ENCODE measurements at places on chromosomes 5 and 9.

GRCh38 chr9:88391921-88392320, 3.7 kb downstream of the SPIN1 start:
- no peak for DNase-seq

GRCh38 chr5:56688402-56688801, 126.9 kb upstream of the MAP3K1 start:
- DNase-seq: no peak

DNA sequence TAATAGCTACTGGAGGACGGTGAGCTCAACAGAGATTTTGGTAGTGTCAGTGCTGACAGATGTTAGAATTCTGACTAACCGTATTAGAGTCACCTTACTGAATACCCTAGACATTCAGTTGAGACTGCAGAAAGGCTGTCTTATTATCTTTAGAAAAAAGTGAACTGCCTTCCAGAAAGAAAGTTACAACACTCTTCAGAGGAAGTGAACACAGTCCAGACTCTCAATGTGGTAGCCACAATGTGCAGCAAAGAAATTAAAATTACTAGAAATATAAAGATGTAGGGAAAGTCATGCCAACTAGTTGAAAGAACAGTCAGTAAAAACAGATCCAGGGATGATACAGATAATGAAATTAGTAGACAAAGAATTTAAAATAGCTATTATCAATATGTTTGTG, 47.1 kb upstream of the COL15A1 start:
- DNase-seq: no peak

DNA sequence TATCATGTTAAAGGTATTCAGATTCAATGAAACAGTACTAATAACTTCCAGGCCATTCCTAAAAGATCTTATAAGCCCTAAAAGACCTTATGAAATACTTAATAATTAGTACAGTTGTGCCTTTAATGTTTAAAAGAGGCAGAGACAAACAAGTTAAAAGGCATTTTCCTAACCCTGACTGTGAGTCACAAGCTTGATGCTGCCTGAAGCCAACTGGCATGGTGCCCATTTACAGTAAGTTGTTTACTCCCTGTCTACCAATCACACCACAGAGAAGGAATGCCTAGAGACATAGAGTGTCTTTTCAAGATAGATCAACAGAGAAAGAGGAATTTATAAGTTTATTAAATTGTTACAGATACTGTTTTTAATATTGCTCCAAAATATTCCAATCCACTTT, 47.8 kb downstream of the NR3C1 start:
- peak; percentile 21 for DNase-seq

- DNase-seq: no peak
Observed at GRCh38 chr5:171102877-171103610, 206.0 kb upstream of the TLX3 start.

- DNase-seq: no peak
Observed at GRCh38 chr5:74337984-74338310, 302.6 kb downstream of the ENC1 start.

DNA sequence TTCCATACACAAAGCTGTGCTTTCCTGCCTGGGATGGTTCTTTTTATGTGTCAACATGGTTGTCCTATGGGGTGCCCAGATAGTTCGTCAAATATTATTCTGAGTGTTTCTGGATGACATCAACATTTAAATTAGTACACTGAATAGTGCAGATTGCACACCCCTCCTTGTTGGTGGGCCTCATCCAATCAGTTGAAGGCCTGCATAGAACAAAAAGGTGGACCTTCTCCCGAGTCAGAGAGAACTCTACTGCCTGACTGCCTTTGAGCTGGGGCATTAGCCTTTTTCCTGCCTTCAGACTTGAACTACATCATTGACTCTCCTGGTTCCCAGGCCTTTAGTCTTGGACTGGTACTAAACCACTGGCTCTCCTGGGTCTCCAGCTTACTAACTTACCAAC, 80.4 kb downstream of the SHB start:
- DNase-seq: no peak

DNA sequence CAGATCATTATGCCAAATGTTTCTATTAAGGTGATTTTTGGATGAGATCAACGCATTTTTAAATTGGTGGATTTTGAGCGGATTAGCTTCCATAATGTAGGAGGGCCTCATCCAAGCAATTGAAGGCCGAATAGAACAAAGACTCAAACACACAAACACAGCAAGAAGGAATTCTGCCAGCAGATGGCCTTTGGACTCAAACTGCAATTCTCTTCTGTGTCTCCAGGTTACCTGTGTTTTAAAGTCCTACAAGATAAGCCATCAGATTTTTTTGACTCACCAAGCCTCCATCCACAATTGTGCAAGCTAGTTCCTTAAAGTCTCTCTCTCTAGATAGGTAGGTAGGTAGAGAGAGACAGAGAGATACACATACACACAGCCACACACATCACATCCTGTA, 25.5 kb downstream of the CDH6 start:
- DNase-seq: no peak

DNA sequence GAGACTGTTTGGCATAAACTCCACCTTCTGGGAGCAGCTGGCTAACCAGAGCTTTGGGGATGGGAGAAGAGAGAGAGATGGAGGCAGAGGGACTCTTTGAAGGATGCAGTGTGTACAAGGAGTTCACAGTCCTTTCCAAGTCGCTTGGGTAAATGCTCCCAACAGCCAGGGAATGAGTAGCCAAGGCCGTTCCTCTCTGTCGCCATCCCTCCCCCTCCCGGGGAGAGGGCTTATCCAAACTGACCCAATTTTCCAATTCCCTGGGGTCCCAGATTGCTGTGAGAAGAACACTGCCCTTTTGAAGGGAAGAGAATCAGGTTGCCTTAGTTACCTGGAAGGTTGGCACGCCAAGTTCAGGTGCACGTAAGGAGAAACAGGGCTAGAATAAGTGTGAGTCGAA, 7.9 kb downstream of the WWC1 start:
- DNase-seq: no peak

DNA sequence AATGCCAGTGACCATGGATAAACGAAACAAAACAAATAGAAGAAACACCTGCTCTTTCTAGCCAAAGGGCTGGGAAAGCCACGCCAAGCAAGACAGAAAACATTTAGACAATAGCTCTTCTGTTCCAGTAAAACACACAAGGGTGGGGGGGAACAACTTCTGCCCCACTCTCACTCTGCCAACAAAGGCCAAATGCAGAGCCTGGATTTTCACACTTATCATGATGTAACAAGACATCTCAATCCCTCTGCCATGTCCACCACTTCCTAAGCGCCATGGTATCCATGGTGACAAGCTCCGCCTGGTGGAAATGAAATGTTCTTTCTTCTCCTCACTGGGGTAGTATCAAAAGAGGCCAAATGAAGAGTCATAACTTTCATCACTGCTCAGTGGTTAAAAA, 60.6 kb downstream of the DRD1 start:
- no peak for DNase-seq

- no peak for DNase-seq
Observed at GRCh38 chr5:52731274-52732027, 56.3 kb upstream of the ITGA1 start.

DNA sequence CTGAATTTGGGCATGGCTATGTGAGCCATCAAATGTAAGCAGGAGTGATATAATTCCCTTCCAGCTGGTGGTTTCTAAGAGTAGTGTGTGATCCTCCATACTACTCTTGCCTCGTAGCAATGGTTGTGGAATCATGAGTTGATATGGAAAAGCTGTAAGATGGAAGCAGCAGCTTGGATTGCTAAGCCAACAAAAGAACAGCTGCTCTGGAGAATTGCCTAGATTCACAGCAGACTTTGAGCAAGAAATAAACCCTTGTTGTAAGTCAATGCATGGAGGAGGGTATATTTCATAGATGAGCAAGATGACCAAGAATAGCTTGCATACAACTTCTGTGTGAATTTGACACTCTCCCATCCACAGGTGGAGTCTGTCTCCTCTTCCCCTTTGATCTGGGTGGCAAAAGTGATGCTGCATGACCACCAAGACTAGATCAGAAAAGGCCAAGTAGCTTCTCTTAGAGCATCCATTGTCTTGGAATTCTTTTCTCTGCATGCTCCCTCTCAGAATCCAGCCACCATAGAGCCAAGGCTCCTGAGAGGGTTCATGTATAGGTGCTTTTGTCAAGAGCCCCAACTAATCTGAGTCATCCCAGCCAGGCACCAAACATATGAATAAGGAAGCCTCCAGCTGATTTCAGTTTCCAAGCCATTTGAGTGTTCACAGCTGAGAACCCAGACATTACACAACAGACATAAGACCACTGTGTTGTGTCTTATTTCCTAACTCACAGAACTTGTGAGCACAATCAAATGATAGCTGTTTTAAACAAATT, 79.0 kb downstream of the PRLR start:
- DNase-seq: no peak

DNA sequence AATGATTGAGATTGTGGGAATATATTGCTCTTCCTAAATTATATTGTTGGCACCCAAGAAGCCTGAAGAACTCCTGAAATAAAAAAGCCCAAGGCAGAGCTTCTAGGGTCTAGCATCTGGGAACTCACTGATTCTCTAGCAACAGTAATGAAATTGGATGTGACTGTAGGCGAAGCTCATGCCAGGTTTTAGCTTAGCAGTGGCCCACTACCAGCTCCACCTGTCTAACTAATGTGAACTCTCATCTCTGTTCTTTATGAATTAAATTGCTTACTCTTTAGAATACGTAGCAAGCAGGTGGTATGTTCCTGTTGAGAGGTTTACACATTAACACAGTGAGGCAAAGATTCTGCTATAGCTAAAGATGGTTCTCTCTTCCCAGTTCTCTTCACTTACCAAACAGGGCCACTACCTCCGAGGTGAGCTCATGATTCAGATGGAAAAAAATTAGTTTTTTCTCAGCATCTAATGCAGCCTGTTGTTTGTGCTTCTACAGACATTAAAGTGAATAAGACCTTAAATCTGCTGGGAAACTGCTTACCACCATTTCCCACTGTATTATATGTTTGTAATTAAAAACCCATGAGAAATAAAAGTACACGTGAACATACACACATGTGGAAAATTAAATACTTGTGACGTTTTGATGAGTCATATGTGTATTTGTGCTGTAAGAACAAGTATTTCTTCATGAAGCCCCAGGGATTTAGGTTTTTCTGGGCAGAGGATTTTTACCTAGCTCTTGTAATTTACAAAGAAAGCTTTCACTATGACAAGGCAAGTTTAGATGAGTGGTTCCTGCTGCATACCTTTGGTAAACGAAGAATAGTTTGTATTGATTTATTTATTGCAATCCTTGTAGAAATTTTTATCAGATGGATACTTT, 360.1 kb downstream of the KDM4C start:
- DNase-seq: no peak

- DNase-seq: no peak
Observed at GRCh38 chr5:172744123-172745104, 26.6 kb downstream of the DUSP1 start.

DNA sequence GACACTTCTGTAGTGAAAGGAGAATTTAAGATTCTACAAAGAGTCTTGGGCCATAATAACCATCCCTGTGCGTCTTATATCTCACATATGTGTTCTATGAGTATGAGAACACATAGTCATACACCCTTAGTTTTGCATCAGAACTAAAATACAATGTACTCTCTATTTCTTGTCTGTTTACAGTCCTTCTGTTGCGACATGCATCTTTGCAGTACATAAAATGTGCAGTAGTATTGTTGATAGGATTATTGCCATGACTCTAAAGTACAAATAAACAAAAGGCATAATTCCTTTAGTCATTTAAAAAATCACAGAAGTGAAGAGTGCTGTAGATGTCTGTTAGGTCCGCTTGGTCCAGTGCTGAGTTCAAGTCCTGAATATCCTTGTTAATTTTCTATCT, 201.9 kb downstream of the NR3C1 start:
- no peak for DNase-seq

GRCh38 chr9:93708289-93708986, 132.1 kb downstream of the PHF2 start:
- DNase-seq: no peak

GRCh38 chr9:83336706-83337105, 201.5 kb downstream of the FRMD3 start:
- no peak for DNase-seq

DNA sequence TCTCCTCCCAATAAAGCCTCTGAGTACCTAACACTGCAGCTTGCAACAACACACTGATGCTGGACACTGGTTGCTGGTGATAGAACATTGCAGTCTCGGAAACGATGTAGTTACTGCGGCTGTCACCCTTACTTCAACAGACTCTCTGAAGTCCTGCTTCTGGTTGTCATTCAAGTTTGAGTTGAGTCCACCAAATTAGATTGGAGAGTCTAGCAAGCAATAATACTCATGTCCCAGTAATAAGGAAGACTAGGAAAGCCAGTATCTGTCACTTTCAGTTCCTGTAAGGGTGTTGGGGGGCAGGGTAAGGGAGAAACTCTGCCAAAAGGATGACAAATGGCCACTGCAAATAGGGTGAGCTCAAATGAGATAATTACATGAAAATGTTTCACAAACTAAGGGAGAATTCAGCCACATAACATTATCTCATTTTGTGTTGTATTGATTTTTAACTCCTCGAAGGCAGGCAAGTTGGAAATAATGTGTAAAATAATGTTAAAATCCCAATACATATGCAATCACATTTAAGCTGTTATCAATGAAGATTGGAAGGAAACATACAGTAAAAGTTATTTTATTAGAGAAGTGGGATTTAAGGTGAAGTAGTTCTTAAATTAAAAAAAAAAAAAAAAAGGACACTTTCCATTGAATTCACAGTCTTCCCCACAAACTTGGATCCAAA, 849 bp upstream of the IFT74 start:
- no peak for DNase-seq

DNA sequence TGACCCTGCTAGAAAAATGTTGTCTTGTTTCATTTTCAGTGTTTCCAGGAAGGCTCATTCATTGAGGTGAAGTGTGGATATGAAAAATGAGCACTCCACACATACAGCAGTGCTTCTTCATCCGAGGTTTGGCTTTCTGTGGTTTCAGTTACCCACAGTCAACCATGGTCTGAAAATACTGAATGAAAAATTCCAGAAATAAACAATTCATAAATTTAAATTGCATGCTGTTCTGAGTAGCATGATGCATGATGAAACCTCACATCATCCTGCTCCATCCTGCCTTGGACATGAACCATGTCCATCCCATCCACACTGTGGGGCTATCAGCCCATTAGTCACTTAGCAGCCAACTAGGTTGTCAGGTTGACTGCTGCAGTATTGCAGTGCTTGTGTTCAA, 10.4 kb upstream of the SLC45A2 start:
- DNase-seq: no peak

GRCh38 chr5:112434641-112435040, 15.6 kb upstream of the EPB41L4A start:
- no peak for DNase-seq

DNA sequence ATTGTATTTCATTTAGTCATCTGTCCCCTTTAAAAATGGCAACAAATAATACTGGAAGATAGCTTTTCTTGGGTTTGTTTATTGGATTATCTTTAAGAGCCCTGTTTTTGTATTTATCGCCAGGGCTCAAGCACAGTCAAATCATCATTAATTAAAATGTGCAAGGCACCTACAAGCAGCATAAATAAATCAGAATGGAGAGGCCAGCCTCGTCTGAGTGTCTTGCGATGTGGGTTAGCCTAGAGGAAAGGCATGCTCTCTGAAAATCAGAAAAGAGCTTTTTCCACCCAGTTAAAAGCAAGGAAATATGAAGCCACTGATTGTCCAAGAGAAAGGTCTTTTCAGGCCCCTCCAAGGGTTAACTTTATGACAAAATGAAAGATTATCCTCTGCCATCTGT, 31.8 kb downstream of the ZFAND5 start:
- no peak for DNase-seq

GRCh38 chr5:63963080-63963735, 963 bp upstream of the HTR1A start:
- DNase-seq: peak; percentile 24

GRCh38 chr5:79346420-79346824, 110.5 kb downstream of the JMY start:
- DNase-seq: no peak

GRCh38 chr5:44336708-44337107, 52.5 kb downstream of the FGF10 start:
- no peak for DNase-seq

Data from activated CD4-positive, alpha-beta memory T cell treated with anti-CD3 and anti-CD28 coated beads, Interleukin-2, amount 10 ng/mL, durations not matched to agents 7 days and 5 days (primary cell).